Stimulated activated CD4-positive, alpha-beta T cell treated with anti-CD3 and anti-CD28 coated beads, Interleukin-1b, Interleukin-23, amount 100 ng/mL, for 48 hours (primary cell): ENCODE measurements at places on chromosomes 6 and 20.

DNA sequence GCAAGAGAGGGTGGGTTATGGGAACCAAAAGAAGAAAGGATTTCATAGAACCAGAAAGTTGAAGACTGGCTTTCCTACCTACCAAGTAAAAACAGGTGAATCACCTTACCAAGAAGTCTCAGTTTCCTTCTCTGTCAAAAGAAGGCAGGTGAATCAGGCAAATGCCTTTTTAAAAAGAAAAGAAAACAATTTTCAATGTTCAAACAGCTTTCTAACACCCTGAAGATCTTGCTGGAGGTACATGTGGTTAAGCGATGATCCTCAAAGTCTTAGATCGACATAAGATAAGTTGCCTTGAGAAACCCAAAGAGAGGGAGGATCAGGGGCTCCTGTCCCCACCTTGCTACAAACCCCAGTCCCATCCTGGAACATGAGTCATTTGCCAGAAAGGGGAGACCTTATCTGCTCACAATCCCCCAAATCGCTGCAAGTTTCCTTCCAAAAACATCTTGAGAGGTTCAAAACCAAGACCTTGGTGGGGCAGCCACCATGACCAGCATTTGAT, 71.6 kb downstream of the NFATC2 start:
- peak; percentile 38 for DNase-seq

- no peak for DNase-seq
Measured at GRCh38 chr6:18216411-18216810, 47.9 kb downstream of the DEK start.

GRCh38 chr20:44477151-44477550, 1.5 kb downstream of the TTPAL start:
- DNase-seq, result no peak

GRCh38 chr6:109579361-109579760, 96.3 kb upstream of the ZBTB24 start:
- DNase-seq, result no peak

GRCh38 chr6:501891-502601, 110.5 kb downstream of the IRF4 start:
- DNase-seq, result peak; percentile 84

DNA sequence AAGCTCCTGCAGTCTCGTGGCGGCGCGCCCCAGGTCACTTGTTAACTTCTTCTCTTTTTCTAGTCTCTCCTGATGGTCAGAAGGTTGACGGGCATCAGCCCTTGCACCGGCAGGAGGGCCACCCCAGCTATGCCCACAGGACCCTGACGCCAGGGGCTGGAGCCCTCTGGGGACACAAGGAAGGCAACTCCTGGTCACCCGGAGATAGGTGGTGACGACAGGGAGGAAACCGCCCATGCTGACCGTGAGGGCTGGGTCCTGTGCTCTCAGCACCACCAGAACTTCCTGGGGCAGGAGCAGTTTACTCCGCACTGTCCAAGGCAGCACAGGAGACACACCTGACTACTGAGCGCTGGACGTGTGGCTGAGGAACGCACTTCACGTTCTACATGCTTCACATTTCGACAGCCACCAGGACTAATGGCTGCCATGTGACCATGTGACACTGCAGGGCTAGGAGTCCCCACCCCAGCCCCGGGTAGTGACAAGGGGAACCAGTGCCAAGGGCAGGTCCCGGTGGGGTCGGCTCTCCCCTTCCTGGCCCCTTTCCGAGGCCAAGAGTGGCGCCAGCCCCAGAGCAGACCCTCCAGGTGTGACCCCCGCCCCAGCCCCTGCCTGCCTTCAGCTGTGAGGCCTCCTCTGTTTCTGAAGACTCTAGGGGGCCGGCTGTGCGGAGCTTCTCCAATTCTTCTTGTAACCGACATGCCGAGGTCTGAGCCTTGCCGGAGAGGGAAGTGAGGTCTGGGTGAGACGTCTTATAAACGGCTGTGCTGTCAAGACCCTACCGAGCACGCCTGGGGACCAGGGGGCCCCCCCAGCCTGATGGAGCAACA, 45.2 kb downstream of the DSTN start:
- no peak for DNase-seq

DNA sequence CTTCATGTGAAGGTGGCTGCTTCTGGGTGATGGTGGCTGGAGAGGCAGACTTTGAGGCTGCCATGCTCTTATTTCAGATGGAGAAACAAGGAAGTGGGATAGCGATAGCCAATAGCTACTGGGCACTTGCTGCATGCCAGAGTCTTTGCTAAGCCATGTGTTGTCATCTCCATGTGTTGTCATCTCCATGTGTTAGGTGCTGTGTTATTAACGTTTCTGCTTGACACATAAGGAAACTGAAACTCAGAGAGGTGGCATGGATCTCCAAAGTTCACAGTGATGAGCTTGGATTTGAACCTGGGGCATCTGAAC, 16.9 kb downstream of the KIAA1755 start:
- DNase-seq, result no peak

- DNase-seq, result no peak
Measured at GRCh38 chr20:46202766-46203509, 84.8 kb downstream of the CD40 start.

DNA sequence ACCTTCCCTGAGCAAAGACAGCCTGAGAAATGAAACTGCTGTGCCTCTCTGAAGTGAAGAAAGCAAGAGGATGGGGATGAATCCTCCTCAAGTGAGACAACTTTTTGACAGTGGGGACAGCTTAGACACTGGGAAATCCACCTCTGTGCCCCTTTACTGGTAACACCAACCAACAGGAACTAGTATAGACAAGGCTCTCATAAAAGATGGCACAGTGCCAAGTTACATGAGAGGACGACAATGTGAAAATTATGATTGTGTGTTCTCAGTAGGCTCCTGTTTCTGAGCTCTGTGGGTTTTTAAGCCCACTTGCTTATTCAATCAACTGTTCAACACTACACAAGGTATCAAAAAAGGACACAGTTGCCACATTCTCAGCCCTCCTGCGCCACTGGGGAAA, 41.6 kb upstream of the LYRM2 start:
- DNase-seq, result no peak

GRCh38 chr6:45378334-45378926, 696 bp upstream of the SUPT3H start:
- DNase-seq, result no peak
